ENCODE measurements at places on chromosomes 7 and 10.
A peak's percentile ranks its signal among the peaks of the same experiment; 100 is the strongest.

- peak; percentile 27 for DNase-seq
Observed at GRCh38 chr7:33762911-33763306, 142.4 kb upstream of the BMPER start.

DNA sequence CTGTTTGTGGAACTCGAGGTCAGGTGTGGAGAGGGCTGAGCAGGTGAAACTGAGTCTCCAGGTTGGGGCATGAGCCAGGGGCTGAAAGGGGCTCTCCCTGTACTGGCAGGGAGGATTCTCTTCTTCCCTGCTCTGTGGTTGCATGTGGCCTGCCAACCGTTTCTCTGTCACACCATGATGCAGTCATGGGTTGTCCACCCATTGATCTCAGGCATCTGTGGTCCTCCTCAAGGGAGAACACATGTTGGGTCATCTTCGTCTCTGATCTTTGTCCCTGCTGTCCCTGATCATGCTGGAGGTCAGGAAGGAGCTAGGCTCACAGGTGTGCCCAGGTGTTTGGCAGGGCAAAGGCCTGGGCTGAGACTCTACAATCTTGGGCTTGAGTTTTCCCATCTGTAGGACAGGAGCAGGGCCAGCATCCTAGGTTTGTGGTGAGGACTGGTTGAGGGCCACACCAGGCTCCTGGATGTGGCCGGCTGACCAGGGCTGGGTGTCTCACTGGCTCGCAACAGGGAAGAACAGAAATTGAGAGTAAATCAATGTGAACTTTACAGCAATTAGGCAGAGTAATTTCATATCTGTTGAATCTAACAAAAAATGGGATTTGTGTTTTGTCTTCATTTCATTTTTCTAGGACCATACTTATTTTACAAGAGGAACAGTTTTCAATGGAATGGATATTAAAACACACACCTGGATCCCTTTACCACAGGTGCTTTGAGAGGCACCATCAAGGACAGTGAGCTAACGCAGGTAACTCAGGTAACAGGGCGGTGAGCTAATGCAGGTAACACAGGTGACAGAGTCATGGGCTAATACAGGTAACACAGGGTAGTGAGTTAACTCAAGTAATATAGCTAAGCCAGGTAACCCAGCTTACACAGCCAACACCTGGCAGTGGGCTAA lies 58.5 kb upstream of the IGFBP3 start:
- DNase-seq = no peak

- no peak for DNase-seq
Observed at GRCh38 chr7:46955531-46955930, 626.4 kb downstream of the TNS3 start.

- DNase-seq = peak; percentile 35
Observed at GRCh38 chr10:108970016-108970415, 953.3 kb downstream of the XPNPEP1 start.

- DNase-seq = no peak
Observed at GRCh38 chr7:158771213-158771834, 58.0 kb downstream of the ESYT2 start.

DNA sequence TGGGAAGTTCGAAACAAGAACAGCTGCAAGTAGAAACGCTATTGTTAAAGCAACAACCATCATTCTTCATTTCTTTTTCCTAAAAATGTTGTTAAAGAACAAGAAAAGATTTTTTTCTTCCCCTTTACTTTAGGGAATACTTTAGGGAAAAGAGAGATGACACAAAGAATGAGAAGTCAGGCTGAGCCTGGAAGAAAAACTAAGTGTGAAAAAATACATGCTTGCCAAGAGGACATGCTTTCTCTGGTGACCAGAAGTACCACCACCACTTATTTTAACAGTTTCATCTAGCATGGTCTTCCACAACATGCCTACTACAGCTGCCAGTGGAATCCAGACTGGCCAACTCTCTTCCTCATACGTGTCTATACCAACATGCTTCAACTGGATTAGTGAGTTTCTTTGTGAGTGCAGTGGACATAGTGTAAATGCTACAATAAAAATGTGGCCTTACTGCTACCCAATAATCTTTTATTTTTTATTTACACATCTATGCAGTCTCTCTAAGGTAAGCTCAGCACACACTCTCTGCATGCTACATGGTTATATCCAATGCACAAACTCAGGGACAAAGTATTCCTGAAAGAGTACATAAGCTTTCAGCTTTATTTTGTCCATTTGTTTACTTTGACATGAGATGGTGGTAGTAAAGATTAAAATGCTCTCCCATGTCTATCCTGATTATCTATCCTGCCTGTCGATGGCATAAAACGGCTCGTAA lies 196.2 kb downstream of the TAX1BP1 start:
- DNase-seq = no peak

GRCh38 chr10:84783386-84783785 lies 455.0 kb downstream of the CCSER2 start:
- DNase-seq = peak; percentile 74

GRCh38 chr10:62851442-62851841 lies 35.3 kb upstream of the EGR2 start:
- no peak for DNase-seq

- no peak for DNase-seq
Observed at GRCh38 chr10:123897146-123897545, 5.5 kb upstream of the CPXM2 start.

DNA sequence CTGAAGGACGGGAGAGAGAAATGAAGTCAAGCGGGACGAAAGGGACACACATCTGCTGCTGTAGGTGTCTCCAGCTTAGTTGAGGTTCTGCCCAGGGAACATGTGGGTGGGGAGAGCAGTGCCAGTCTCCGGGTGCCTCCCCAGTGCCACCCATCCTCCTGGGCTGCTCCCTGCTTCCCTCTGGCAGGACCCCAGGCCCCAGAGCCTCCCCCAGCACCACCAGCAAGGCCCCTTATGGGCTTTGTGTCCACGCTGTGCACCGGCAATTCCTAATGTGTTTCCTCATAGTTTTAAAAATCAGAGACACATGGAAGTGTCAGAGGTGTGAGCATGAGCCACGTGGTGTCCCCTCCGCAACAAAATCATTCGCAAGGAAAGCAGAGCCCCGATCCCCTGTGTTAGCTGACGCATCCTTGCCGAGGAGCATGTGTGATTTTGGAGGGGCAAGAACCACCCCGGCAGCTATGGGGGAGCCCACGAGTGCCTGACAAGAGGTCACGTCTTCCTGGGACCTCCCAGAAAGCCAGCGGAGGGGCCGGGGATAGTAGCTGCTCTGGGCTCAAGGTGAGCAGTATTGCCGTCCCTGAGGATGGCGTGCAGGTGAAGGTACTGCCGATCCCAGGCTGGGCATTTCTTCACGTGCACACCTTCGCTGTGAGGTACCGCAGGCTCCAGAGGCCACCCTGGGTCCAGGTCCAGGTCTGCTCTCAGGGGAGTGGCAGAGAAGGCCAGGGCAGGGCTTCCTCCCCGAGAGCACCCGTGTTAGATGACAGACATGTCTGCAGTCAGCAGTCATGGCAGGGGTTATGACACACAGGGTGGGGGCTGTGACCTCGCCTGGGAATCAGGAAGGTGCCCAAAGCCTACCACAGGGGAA lies 448.2 kb upstream of the FOXK1 start:
- DNase-seq = no peak

- no peak for DNase-seq
Observed at GRCh38 chr7:35463176-35463700, 209.3 kb upstream of the TBX20 start.

DNA sequence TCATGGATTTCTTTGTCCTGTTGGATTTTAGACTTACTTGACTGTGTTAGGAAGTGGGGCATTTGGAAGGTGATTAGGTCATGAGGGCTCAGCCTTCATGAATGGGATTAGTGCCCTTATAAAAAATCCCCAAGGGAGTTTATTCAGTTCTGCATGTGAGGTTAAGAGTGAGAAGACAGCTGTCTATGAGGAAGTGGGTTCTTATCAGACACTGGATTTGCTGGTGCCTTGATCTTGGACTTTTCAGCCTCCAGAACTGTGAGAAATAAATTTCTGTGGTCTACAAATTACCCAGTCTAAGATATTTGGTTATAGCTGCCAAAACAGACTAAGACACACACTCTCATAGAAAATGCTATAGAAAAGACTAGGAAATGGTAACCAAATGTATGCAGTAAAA lies 724.7 kb upstream of the FZD8 start:
- peak; percentile 19 for DNase-seq

GRCh38 chr7:150402671-150403321 lies 23.7 kb downstream of the ZNF775 start:
- DNase-seq = no peak

Data from astrocyte of the hippocampus (primary cell).